Smooth muscle cell of the brain vasculature (primary cell): ENCODE measurements at places on chromosomes 5 and 9.
A peak's percentile ranks its signal among the peaks of the same experiment; 100 is the strongest.

DNA sequence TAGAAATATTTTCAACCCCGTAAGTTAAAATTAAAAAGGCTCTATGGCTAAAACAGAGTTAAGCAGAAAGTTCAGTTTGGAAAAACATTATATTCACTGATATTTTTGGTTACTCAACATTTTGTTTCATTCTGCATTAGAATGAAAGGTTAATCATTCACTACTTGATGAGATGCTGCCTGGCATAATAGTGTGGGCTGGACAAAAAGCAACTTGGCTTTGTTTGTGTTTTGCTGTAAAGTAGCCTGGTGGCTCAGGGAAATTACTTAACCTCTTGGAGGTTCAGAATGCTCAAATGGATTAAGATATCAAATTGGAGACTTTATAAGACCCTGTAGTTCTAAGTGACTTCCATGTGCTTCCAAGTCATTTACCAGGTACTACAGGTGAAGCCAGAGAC lies 367.4 kb upstream of the TRPC7 start:
- DNase-seq, result no peak

- DNase-seq, result no peak
These were observed 61.0 kb upstream of the C5orf58 start for GRCh38 chr5:170171811-170172210.

DNA sequence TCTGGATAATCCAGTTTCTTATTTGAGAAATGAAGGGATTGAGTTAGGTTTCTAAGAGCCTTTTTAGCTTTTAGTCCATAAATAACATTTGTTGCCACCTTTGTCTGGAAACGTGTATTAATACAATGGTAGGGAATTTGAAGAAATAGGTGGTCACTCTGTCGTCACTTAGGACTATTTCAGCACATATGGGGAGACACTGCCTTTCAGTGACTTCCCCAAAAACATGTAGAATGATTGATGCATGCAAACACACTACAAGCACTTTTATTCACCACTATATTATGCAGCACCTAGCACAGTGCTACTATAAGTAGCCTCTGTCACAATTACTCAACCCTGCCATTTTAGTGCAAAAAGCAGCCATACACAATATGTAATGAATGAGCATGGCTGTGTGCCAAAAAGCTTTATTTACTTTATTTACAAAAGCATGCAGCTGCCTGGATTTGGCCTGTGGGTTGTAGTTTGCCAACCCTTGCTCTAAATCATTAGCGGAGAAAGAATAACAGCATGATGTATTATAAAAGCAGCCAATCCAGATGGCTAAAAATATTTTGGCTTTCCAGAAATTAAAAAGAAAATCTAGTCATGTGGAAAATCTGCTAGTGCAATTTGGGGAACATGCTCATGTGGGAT lies 154.2 kb upstream of the HMHB1 start:
- no peak for DNase-seq

- no peak for DNase-seq
These were observed 54.1 kb upstream of the MARCHF11 start for GRCh38 chr5:16233730-16234129.

DNA sequence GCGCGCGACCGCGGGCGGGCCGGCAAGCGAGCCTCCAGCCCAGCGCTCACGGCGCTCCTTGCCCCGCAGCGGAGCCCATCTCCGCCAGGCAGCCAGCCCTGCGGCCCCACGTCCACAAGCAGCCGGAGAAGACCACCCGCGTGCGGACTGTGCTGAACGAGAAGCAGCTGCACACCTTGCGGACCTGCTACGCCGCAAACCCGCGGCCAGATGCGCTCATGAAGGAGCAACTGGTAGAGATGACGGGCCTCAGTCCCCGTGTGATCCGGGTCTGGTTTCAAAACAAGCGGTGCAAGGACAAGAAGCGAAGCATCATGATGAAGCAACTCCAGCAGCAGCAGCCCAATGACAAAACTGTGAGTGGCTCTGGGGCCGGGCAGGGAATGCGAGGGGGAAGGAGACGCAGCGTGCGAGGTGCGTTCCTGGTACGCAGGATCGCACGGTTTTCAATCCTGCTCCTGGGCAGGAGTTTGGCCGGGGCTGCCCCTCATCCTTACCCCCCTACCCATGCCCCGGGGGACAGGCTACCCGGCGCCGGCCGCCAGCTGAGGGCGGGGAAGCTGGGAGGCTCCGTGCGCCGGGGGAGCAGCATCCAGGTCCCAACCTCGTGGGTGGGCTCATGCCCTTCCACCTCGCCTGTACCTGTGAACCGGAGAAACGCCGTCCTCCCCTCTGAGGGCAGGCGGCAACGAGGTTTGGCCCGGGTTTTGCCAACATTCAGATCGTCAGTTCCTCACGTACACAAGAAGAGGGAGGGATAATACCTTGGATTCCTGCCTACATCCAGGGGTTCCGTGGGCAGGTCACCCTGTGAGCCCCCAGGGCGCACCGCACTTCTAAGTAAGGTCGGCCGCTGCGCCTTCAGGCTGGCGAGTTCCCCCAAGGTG lies 6.6 kb downstream of the ISL1 start:
- no peak for DNase-seq

DNA sequence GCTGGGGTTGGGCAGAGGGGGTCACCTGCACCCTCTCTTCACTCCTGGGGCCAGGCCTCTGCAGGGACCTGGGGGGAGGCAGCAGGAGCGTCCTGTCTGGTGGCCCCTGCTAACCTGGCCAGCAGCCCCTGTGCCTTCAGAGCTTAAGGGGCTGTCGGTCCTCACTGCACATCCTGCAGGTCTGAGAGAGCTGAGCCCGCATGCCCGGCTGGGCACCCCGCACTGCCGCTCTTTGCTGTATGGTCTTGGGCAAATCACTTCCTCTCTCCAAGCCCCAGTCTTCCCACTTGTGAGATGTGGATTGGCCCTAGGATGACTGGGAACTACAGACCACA lies 7.9 kb downstream of the FLT4 start:
- no peak for DNase-seq

GRCh38 chr9:98488571-98489312 lies 220.0 kb downstream of the GABBR2 start:
- peak; percentile 57 for DNase-seq

GRCh38 chr5:6713274-6714225 lies at the start of gene TENT4A:
Gene TENT4A, plus strand, starts transcription at chr5:6713432. Its CDS starts 552 bp downstream, at chr5:6713984.
- DNase-seq, result no peak

DNA sequence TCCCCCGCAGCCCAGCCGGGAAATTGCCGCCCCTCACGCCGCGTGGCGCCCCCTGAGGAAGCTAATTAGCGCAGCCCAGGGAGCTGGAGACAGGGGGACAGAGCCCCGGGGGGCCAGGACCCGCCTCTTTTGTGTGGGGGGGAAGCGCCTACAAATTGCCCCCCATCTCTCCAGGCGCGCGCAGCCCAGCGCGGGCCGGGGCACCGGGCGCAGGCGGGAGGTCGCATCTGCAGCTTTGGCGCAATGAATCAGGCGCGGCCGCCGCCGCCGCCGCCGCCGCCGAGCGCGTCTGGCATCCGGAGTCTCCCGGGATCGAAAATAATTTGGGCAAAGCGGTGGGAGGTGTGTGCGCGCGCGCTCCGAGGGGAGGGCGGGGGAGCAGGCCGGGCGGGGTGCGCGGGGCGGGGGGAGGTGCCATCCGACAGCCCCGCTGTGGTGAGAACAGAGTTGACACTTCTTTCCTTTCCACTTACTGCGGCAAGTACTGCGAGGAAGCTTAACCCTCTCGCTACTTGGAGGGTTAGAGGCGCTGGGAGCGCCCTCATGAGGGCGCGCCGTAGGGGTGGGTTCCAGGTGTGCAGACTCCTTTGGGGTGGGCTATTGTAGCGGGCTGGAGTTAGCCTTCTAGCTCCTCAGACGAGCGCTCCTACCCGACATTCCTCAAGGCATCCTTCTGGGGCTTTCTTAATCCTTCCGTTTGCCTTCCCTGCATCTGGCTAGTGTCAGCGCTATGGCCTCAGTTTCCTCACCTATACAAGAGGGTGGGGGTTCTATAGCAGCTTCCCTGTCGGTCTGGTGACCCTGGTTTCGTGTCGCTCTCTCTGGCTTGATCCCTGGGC lies 63.1 kb downstream of the CXXC5 start:
- no peak for DNase-seq

DNA sequence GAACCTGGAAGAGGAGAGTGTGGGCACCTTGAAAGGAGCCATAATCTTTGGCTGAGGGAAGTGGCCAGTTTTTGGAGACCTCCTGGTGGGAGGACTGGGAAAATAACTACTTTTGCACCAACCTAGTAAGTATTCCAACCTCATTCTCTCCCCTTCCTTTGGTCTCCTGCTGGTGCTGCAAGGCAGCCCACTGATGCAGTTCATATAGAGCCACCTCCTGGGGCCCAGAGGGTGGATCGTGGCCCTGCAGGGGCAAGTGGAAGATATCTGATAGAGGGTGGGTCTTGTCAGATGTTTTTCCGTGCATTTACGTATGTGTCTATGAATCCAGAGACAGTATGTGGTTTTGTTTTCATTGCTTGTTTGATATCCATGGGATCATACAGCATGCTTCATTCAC lies 172.8 kb upstream of the PITX1 start:
- no peak for DNase-seq

- no peak for DNase-seq
These were observed 371.3 kb upstream of the RGMB start for GRCh38 chr5:98402130-98402529.

DNA sequence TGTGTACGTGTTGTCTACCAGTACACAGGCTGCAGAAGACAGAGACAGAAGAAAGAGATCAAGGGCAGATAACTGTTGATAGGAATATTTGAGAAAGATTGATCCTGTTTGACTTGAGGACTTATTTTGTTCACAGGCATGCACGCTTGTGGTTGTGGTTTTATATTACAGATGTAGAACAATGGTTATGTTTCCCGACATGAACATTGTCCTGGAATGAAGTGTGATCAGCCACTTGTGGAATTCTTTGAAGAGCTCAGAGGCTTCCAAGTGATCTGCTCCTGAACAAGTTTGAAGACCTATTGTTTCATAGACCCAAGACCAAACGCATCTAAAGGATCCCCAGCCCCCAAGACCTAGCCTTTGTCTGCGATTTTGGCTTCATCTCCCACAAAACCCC lies 13.7 kb downstream of the TEX53 start:
- no peak for DNase-seq

DNA sequence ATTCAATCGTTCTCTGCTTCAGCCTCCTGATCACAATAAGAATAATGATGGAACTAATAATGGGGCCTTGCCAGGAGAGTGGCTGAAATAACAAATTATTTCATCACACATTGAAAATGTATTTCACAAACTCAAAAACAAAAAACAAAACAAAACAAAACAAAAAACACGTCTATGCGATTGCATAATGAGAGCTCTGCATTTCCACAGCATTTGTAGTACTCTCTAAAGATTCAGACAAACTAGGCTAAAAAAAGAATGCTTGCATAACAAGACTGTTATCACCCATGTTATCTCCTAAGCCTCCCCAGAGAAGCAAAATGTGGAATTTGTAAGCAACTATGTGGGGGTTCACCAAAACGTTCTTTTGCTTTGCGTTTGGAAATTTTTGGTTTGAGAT lies 48.1 kb downstream of the PRELID2 start:
- DNase-seq, result no peak

DNA sequence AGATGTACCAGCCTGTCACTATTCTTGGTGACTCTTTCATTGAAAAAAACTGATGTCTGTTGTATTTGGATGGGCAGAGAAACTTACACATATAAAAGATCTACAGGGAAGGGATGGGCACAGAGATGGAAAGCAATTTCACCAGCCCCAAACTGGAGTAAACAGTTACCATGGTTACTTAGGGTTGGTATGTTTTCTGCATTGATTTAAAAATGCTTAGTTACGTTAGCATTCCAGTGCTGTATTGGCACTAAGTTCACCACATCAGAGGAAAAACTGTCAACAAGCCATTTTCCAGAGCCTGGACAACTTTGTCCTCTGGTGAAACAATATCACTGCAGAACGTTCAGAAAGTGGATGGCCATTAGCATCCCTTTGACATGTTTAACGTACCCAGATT lies 28.0 kb downstream of the MARCHF3 start:
- DNase-seq, result no peak

DNA sequence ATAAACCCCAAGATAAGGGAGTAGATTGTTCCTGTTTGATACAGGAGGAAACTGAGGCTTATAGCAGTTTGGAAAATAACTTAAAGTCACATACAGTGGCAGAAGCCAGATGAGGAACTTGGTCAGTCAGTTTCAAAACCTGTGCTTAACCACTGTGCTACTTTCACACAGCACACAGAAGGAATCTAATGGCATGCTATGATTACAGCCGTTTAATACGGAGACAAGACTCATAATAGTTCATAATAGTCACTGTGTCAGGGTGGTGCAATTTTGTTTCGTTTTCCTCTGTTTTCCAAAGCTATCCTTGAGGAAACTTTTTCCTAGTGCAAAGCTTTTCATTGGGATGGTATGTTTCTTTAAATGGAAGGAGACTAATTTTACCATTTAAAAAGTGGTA lies 112.3 kb downstream of the GCNT1 start:
- no peak for DNase-seq

DNA sequence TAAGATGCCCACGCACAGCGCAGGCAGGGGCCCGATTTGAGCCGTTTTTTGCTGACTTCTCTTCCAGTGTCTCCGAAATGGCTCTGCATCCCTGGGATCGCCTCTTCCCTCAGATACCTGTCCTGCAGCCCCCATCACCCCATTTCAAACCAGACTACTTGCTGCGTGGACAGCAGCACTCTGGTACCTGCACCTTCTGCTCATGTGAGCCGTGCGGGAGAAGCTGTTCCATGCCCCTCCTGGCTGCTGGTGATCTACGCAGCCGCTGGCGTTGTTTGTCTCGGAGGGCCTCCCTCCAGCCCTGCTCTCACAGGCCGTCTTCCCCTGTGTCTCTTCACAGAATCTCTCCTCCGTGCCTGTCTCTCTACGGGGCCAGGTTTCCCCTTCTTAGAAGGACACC lies 13.4 kb downstream of the CEP72 start:
- DNase-seq, result no peak

DNA sequence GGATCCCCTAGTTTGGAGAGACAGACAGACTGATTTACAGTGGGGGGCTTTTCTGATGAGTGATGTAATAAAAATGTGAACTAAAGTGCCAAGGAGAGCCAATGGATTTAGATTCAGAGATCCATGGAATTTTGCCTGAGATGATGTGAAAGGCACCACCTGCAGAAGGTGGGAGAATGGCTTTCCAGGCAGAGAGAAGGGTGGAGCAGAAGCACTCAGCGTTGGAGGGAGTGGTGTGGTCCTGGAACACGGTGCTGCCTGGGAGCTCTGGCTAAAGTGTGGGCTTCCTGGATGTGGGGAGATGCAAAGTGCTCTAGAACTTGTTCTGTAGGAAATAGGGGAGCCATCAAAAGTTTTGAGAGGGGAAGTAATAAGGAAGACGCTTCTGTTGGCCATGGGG lies 57.0 kb downstream of the IQGAP2 start:
- DNase-seq, result no peak

- no peak for DNase-seq
These were observed 49.0 kb downstream of the NDUFAF2 start for GRCh38 chr5:60993875-60994571.

- DNase-seq, result no peak
These were observed 480.3 kb downstream of the RAB3C start for GRCh38 chr5:59062986-59063683.
